NCI-H187 treated with DMSO at 0.1 percent for 48 hours (cell line): ENCODE measurements at places on chromosomes 12 and 14.

GRCh38 chr14:56108057-56108456, 10.2 kb upstream of the PELI2 start:
- no peak for DNase-seq

GRCh38 chr12:23753628-23754365, 195.7 kb downstream of the SOX5 start:
- DNase-seq, result no peak

DNA sequence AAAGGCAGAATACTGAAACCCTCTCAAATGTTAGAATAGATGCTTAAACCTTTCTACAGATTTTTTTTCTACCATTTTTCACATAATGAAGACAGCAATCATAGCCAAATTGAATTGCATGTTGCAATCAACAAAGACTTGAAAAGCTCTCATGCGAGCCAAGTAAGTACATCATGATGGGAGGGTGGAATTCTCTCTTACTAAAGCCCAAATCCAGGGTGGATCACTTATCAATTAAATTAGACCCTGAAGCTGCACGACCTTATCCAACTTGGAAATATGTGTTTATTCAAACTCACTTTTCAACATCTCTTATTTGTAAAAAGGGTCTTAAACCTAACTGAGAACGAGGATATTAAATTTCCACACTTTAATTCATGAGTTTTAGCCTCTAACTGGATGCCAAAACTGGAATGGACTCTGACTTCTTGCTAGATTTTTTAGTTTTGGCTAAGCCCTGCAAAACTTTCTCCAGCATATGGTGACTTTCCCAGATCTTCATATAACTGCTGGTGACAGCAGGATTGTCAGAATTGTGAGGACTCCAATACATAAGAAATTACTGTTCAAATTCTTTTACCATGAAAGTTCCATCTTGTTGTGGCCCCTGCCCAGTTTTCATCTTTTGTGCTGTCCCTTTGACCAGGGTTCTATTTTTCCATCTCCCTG, 53.6 kb downstream of the HECTD4 start:
- DNase-seq, result no peak

- DNase-seq, result no peak
These were observed 3.4 kb downstream of the TEX22 start for GRCh38 chr14:105401699-105402098.

DNA sequence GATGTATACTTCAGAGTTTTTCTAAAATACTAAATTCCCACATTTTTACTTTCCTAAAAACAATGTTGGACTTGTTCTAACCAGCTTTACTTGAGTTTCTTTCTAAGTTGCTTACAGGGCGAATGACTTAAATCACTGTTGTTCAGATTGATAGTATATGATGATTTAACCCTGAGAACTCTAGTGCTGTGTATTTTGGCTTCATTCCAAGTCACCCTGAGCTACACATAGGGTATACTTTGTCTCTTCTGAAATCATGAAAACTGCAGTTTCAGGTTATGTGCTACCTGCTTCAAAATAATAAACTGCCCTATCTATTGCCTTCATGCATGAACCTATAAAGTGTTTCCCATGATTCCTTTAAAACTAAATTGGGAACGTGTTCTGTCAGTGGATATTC, 162.5 kb upstream of the PDE3A start:
- DNase-seq, result no peak

- DNase-seq, result no peak
These were observed 19.2 kb downstream of the XRCC3 start for GRCh38 chr14:103696070-103696402.

- no peak for DNase-seq
These were observed 600.2 kb downstream of the TRHDE start for GRCh38 chr12:72872238-72872887.

- DNase-seq, result no peak
These were observed 141.0 kb downstream of the SLC16A7 start for GRCh38 chr12:59736786-59737185.

- no peak for DNase-seq
These were observed 22.2 kb upstream of the PLEKHG6 start for GRCh38 chr12:6288235-6288634.

DNA sequence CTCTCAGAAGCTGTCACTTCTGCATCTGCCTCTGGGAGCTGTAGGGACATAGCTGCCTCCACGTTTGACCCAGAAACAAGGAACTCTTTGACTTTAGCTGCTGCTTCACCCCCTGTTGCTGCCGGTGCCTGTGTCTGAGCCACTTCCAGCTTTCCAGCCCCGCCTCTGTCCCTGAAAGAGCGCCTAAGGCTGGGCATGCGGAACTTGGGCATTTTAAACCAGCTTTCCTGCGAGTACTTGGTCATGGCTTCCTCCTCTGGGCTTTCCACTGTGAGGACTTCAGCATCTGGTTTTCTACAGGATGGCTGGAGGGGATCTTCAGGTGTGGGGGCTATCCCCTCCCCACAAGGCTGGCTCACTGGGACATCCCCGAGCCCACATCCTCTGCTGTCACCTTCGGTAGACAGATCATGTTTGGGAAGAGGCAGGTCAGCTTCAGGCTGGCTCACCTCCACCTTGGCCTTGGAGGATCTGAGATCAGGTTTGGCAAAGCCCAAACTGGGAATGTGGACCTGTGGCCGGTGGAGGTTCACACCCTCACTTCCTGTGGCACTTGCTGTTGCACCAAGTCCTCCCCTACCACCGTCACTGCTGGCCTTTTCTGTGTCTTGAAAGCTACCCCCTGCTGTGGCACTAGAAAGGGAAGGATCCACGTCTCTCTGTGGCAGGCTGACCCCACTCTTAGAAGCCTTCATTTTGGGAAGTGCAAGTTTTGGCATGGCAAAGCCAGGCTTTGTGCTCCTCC, 15.2 kb downstream of the PLD4 start:
- DNase-seq, result no peak

- no peak for DNase-seq
These were observed 545.0 kb upstream of the FBXO33 start for GRCh38 chr14:39977198-39977597.

DNA sequence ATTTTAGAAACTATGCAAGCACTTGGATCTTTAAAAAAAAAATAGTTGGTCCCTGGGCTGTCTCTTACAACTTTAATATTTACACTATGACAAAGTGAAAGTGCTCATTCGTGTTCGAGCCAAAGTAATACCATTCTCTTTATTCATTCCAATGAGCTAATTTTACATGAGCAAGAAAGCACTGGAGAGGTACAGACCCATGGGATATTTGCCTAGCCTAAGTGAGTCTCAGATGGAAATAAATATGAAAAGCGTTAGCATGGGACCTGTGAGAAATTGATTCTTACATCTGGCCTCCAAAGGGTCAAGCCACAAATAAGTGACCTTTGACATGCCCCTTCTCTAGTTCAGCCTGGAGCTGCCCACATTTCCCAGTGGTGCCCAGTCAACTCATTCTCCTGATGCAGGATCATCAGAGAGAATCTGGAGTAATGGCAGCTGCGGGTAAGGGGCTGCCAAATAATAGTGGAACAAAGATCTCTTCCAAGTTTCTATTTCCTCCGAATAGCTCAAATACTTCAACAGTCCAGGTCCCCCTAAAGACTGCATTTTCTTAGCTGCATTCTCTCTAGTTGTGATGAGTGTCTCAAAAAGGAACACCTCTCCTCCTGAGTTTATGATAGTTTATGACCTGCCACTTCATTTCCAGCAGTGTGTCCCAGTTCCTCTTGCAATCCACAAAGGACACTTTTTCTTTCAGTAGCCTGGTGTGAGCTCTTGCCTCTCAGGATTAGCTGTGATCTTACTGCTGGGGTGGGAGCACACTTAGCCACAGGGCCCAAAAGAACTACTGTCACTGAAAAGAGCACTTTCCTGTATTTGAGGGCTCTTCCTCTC, 208.2 kb downstream of the DAD1 start:
- DNase-seq, result no peak

GRCh38 chr12:52521568-52522266, 1.5 kb upstream of the KRT5 start:
- DNase-seq, result no peak

GRCh38 chr12:106282457-106283097, 20.0 kb upstream of the TCP11L2 start:
- DNase-seq, result no peak

DNA sequence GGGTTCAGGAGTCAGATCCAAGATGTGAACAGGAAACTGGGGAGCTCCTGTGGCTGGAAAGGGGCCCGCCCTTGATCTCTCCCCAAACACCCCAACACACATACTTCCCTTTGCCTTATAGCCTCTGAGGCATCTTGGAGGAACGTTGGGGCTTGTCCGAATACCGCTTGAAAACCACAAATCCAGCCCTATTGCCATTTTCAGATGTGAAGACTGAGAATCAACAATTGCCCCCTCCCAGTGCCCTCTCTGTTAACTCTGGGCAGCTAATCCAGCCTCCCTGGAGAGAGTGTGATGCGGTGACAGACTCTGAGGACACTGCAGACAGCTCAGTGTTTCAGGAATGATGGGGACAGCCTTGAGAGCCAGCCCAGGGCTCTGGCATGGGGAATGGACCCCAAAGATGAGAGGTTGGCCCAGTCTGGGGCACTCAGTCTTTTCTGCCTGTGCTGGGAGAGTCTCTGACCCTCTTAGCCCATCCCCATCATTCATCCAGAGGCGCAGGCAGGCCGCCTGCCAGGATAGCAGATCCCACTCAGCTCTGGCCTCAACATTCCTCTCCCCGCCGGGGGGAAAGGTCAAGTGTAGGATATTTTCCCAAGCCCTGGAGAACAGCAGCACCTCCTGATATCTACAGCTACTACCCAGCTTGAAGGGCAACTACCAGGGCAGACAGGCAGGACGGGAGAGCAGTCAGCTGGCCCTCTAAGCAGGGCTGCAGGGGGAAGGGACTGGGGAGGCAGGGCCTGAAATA, 24.6 kb upstream of the LTBP2 start:
- DNase-seq, result no peak

DNA sequence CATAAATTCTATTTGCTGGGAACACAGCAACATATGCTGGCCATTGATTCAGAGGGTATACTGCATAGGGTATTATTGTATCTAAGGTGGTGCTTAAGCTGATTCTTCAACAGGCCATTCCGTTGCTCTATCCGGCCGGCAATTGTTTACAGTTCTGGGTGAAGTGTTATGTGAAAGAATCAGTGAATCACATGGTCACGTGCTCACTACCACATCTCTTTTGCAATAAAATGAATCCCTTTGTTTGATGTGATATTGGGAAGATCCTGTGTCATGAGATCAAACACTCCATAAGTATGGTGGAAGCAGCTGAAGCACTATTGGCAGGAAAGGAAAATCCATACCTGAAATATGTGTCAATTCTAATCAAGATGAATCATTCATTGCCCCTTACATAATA, 7.6 kb upstream of the USP15 start:
- no peak for DNase-seq
